ENCODE measurements at places on chromosomes 3 and 15.

- DNase-seq: no peak
Observed at GRCh38 chr15:63090472-63090871, 31.2 kb upstream of the LACTB start.

DNA sequence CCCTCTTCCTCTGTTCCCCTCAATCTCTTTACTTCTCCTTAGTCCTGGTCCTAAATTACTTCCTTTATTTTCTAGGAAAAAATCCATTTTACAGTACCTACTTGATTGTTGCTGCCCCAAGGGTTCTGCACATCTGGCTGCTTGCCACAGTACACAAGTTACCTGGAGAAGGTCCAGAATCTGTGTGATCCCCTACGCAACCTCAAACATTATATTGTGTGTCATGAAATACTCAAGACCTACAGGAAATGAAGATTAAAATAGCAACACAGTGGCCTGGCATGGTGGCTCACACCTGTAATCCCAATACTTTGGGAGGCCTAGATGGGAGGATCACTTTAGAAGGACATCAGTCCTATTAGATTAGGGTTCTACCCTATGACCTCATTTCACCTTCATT lies 48.7 kb downstream of the PRKAR2A start:
- DNase-seq: no peak

DNA sequence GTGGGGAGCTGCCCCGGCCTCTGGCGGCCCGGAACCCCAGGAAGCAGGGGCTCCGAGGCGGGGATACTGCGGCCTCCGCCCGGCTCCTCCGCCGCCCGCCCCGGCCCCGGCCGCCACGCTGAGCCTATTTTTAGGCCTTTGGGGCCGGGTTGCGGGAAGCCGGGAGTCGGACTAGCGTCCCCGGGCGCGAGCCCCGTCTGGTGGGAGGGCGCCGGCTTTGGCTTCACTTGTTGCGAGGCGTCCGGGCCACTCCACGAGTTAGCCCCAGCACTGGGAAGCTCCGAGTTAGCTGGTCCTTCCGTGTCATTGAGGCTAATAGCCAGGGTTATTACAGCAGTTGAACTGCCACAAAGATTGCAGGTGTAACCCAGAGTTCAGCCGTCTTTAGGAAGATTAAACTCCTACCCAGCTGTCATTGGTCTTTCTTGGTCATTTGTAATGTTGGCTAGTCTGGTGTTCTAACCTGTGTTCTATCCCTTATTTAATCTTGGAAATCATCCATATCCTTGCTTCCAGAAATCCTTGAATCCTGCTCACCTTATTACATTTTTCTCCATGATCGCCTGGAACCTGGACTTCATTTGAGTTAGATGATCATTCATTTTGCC lies 791 bp downstream of the GYG1 start:
- DNase-seq: peak; percentile 23

- DNase-seq: no peak
Observed at GRCh38 chr3:170753421-170754310, 116.3 kb downstream of the RPL22L1 start.

GRCh38 chr15:93479715-93480114 lies 390.7 kb upstream of the RGMA start:
- DNase-seq: no peak

- DNase-seq: no peak
Observed at GRCh38 chr3:62065985-62066693, 307.2 kb downstream of the FEZF2 start.

DNA sequence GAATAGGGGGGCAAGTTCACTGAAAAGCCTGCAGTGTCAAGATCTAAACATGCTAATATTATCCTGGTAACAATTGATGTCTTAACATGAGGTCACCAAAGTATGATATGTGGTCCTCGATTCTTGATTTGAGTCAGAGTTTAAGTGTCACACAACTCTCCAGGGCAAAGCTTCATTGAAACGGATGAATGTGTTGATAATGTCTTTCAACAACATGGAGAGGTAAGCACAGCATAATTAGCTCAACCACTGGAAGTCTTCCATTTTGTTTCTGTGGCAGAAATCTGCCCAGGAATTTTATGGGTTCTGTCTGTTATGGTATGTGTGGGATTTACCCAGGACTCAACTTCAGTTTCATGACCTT lies 591.5 kb downstream of the ZNF385D start:
- DNase-seq: no peak

GRCh38 chr3:128503164-128503651 lies 10.2 kb upstream of the GATA2 start:
- no peak for DNase-seq

DNA sequence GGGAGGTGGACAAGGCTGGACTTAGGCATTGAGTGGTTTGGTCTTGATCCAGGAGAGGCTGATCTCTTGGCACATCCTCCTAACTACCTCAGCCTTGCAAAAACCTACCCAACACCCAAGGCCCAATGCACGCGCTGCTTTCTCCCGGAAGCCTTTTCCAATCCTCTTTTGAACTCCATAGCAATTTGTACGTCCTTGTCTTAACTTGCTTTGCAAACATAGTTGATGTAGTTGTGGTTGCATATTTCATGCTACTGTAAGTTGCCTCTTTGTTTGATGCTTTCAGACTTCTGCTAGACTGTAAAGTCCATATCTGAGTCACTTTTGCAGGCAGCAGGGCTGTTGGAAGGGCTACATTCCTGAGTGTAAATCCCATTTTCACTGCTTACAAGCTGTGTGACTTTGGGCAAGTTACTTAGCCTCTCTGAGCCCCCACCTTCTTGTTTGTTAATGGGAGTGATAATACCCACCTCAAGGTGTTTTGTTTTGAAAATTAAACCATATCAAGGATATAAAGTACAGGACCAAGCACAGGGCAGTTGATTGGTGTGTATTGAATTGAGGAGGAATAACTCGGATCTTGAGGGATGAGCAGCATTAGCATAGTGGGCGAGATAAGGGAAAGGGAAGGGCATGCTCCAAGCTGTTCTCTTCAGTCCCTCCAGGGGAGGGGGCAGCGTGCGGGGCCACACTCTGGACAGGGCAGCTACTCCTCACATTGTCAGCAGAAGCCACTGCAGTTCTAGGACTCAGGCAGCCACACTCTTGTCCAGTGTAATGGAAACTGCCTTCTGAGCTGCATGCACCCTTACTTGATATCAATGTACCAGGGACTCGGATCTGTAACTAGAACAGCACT lies 28.8 kb downstream of the SIAH2 start:
- no peak for DNase-seq

DNA sequence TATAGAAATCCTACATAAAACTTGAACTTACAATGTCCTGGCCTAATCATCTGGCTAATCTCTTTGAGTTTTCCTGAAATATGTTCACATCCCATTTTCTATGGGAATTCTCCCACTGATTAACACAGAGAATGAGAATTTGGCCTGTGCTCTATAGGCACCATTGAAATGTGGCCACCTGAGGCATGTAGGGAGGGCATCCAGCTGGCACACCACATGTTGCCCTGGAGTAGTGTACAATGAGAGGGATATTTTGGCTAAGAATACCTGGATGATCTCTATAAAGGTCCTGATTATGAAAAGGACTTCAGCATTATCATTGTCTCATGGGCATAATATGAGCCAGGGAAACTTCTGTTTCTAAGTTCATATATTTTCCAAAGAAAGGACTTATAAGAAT lies 324.0 kb downstream of the ZBTB20 start:
- DNase-seq: no peak

GRCh38 chr3:179224584-179224983 lies 26.3 kb downstream of the KCNMB3 start:
- no peak for DNase-seq

GRCh38 chr15:63601026-63601703 lies 4.0 kb downstream of the FBXL22 start:
- DNase-seq: peak; percentile 50

DNA sequence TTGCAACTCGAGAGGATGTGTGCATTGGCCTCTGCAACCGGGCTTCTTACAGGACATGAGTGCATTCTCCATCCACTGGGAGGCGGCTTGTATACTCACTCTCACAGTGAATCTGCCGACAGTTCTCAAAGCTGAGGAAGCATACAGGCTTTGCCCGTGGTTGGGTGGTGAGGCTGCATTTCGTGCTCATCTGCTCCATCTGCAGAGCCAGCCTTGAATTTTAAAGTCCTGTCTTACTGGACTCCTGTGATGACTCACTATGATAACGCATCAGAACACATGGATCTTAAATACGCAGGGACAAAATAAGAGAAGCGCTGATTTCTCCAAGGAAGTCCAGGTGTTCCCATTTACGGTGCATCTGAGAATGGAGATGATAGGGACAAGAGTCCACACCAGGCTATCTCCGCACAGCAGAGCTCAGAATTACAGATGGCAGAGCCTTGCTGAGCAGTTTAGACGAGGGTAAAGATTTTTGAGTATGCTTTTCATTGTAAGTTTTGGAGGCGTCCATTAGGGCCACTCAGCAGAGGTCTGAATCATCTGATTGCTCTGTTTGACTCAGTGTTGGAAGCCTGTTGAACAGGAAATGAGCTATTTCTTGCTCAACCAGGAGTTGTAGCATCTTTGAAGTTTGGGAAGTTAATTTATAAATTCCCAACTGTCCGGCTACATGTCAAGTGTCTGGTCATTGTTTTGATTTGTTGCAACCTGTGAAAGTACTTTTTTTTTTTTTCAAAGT lies 87.1 kb downstream of the GABRG3 start:
- no peak for DNase-seq

Measured in T-helper 9 cell (primary cell).